ENCODE measurements at places on chromosomes 2 and 18.

DNA sequence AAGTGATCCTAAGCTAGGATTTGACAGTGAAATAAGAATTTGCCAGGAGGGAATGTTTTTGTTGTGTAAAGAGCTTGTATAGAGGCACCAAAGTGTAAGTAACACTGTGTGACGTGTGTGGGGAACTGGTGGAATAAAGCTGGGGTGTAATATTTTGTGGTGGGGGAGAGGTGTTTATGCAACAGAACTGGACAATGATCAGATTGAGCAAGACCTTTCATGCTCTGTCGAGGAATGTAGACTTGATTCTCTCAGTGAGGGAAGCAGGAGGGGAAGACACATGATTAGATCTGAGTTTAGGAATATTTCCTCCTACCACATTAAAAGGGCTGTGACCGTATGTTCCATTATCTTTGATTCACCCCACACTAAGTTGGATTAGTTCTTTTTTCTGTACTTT lies 43.6 kb downstream of the EFEMP1 start:
- no peak for DNase-seq

DNA sequence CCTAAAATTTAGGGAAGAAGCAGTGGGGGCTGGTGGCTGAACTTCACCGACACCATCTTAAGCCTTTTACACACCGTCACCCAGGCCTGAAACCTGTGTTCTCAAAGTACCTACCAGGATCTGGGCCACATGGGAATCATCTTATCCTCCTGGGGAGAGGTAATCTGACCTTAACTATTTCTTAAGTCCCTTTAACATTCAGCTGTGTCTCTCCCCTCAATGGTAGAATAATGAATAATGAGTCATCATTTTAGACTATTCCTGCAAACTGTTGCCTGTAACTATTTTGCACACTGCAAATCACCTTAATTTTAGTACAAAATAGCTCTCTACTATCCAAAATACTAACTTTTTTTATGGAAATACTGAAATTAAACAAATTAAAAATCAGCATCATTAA lies 149.4 kb upstream of the KLF7 start:
- DNase-seq = no peak

DNA sequence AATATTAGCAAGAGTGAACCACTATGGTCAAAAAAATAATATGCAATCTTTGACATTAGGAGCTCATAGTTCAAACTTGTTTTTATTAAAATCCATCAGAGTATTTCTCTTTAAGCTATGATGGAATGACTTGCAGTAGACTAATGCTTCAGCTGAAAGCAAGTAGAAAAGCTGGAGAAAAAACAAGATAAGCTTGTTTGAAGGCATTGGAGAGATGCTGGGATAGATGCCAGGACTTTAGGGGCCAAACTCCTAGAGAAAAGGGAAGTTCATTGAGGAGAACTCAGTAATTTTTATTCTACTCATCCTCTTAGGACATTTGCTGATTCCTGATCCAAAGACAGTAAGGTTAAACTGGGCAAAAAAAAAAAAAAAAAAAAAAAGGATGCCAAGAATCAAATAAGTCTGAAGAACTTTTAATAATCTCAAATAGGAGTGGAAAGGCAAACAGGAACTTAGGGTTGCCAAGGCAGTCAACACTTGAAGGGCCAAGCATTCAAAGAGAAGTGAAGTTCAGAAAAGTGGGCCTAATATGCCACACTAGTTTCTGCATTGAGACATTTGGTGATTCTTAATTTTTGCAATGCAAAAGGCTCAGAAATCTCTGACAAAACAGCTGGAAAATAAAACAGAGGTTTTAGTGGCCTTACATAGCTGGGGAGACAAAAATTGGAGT lies 19.7 kb upstream of the AFF3 start:
- no peak for DNase-seq

DNA sequence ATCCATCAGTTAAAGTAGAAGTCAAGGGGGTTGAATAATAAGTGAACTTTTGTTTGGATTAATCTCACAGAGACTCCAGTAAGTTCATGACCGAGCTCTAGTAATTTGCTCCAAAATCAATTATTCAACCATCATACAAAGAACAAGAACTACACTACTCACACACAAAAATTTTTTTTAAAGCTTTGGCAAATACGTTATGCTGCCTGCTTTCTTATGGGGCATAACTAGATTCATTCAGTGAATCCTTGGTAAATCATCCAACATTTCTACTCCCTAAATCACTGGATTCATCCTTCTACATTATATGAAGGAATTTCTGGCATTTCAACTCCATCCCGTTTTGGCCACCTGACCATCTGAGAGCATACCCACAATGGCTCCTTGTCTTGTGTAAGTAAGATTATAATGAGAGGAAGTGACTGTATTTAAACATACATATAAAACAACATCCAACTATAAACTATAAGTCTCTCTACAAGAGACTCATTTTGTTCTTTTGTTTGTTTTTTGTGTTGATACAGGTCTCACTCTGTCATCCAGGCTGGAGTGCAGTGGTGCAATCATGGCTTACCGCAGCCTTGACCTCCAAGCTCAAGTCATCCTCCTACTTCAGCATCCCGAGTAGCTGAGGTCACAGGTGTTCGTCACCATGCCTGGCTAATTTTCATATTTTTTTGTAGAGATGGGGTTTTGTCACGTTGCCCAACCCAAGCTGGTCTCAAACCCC lies 144.2 kb upstream of the LRRTM4 start:
- DNase-seq = no peak
